ENCODE measurements at places on chromosomes 3 and 15. TPM values are rescaled to one million over a fixed set of nuclear protein-coding genes. Genes with fewer than 3 reads are reported as not detected.

The IRAK2 gene
- 4.7 TPM for total RNA-seq

The GNAT1 gene
- not detected for total RNA-seq

The GOLGA6D gene
- not detected for total RNA-seq

The SLC24A5 gene
- not detected for total RNA-seq

The CMTM8 gene
- not detected for total RNA-seq

The ADAMTS7 gene
- total RNA-seq: 1.6 TPM

The GOLGA6L7 gene
- total RNA-seq: not detected

The TMEM212 gene
- not detected for total RNA-seq

The FAM107A gene
- not detected for total RNA-seq

The MOBP gene
- total RNA-seq: not detected

The TMEM108 gene
- total RNA-seq: not detected

The FRMD4B gene
- total RNA-seq: 13.7 TPM

The PLA2G4D gene
- not detected for total RNA-seq

The TUSC7 gene
- not detected for total RNA-seq

The ANKRD63 gene
- total RNA-seq: 11.4 TPM

The NR2F2 gene
- 9.8 TPM for total RNA-seq

The DOCK3 gene
- 0.29 TPM for total RNA-seq

The ATP1B3 gene
- total RNA-seq: 106 TPM

The ISL2 gene
- 3.0 TPM for total RNA-seq

The ZPLD1 gene
- not detected for total RNA-seq

The CTXND1 gene
- total RNA-seq: not detected

The TRIM59 gene
- total RNA-seq: 119 TPM

The AMIGO3 gene
- total RNA-seq: 4.0 TPM

The MGA gene
- total RNA-seq: 21.5 TPM

The CFAP44 gene
- 0.82 TPM for total RNA-seq

The ATP10A gene
- total RNA-seq: 18.1 TPM

The ROBO1 gene
- total RNA-seq: 25.4 TPM

The GABRB3 gene
- total RNA-seq: not detected

The CATSPER2 gene
- 1.3 TPM for total RNA-seq

The CCDC32 gene
- total RNA-seq: 24.4 TPM

The IL16 gene
- total RNA-seq: not detected

The CYP1A2 gene
- total RNA-seq: not detected

The NEK11 gene
- 6.3 TPM for total RNA-seq

The DLEC1 gene
- not detected for total RNA-seq

The SLC30A4 gene
- total RNA-seq: 5.8 TPM
